ENCODE measurements at places on chromosomes 1 and 21.

- peak overlapping the region; percentile 82 for H3K27ac ChIP-seq
- DNase-seq = no peak
- peaks cover 10% of the 10 kb centered on the region for H3K36me3 ChIP-seq
- H3K4me3 ChIP-seq = peak overlapping the region; percentile 90
Measured at GRCh38 chr1:22452481-22452957, 868 bp downstream of the ZBTB40 start.

GRCh38 chr1:235124665-235125064, 4.0 kb downstream of the TOMM20 start:
- H3K27me3 ChIP-seq = no peaks in the 10 kb centered on the region
- no peak for DNase-seq
- H3K4me3 ChIP-seq = no peak overlapping the region
- H3K4me1 ChIP-seq = peaks cover 54% of the 10 kb centered on the region

- H3K4me1 ChIP-seq = no peaks in the 10 kb centered on the region
- no peak overlapping the region for H3K4me3 ChIP-seq
- peaks cover 19% of the 10 kb centered on the region for H3K27me3 ChIP-seq
- no peak overlapping the region for H3K27ac ChIP-seq
Measured at GRCh38 chr1:152505083-152505482, 5.5 kb upstream of the LCE5A start.

- DNase-seq = no peak
- no peaks in the 10 kb centered on the region for H3K27me3 ChIP-seq
- H3K4me1 ChIP-seq = no peaks in the 10 kb centered on the region
- no peak overlapping the region for H3K27ac ChIP-seq
Measured at GRCh38 chr1:60341274-60341673, 267.7 kb upstream of the C1orf87 start.

- no peak for DNase-seq
- H3K4me1 ChIP-seq = peaks cover 32% of the 10 kb centered on the region
- H3K4me3 ChIP-seq = peak within 1 kb of the TSS; percentile 96
- H3K27ac ChIP-seq = peak within 1 kb of the TSS; percentile 96
- no peaks in the 10 kb centered on the region for H3K27me3 ChIP-seq
- H3K36me3 ChIP-seq = peaks cover 23% of the 10 kb centered on the region
Measured at GRCh38 chr1:35557118-35557610, at the start of gene KIAA0319L. KIAA0319L (minus strand) TSS chr1:35557403; CDS start chr1:35554491, 2,912 bp downstream.

- no peak overlapping the region for H3K27ac ChIP-seq
- H3K27me3 ChIP-seq = peaks cover 11% of the 10 kb centered on the region
- H3K4me3 ChIP-seq = no peak overlapping the region
- DNase-seq = no peak
Measured at GRCh38 chr1:88593358-88593757, 90.7 kb upstream of the PKN2 start.

DNA sequence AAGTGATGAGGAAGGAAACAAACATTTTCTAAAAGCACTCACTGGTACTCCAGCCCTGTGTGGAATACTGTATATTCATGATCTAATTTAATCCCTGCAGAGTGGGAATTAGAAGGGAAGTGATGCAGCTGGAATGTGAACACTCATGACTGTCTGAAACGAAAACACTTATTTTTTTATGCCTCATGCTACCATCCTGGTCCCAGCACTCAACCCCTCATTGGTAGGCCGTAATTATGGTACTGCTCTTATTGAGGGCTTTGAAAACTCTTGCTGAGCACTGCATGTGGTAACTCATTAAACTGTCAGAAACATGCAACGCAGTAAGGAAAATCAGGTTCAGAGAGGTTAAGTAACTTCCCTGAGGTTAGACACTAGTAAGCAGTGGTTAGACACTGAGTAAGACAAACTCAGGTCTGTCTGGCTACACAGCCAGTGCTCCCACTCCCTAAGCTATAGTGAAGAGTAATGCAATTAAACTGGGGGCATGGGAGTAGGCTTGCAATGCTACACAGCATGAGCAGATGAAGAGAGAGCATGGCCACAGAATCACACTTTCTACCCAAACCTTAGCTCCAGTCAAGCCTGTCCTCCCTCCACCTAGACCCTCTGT, 17.3 kb upstream of the TNFSF4 start:
- H3K27me3 ChIP-seq = no peaks in the 10 kb centered on the region
- H3K27ac ChIP-seq = no peak overlapping the region
- H3K4me3 ChIP-seq = no peak overlapping the region
- peaks cover 20% of the 10 kb centered on the region for H3K4me1 ChIP-seq
- DNase-seq = no peak

- peaks cover 3% of the 10 kb centered on the region for H3K27me3 ChIP-seq
- DNase-seq = no peak
- no peaks in the 10 kb centered on the region for H3K4me1 ChIP-seq
Measured at GRCh38 chr1:228944296-228944695, 209.0 kb downstream of the RHOU start.

DNA sequence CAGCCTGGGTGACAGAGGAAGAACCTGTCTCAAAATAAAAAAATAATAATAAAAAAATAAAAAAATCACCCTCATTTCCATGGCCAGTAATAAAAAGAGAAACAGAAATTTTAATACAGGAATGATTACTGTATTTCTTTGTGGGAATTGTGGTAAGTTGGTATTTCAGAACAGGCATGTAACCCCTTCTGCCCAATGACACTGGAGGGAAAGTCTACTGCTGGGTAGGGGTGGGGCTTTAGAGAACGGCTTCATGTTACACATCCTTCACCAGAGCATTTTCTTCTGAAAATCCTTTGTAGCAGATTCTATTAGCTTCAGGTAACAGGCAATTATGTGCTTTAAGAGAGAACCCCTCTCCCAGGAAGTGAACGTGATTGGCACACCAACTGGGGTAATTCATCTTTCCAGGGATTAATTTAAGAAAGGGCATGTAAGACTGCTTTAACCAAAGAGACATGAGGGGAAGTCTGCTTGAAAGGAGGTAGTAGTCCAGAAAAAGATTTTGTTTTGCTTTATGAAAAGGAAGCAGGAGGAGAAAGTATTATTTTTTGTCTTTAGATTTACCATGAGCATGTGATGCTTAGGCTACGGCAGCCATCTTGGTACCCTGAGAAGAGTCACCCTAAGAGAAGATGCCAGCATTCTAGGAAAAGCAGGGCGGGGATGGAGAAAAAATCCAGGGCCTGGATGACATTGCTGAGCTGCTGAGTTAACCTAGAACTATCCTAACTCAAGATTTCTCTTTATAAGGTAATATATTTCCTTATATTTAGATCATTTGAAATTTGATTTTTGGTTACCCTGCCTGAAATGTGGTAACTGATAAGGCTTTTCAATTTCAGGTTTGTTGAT, 57.7 kb upstream of the DPT start:
- no peaks in the 10 kb centered on the region for H3K36me3 ChIP-seq
- peaks cover 2% of the 10 kb centered on the region for H3K27me3 ChIP-seq
- DNase-seq = no peak
- no peak overlapping the region for H3K4me3 ChIP-seq
- H3K27ac ChIP-seq = no peak overlapping the region
- H3K4me1 ChIP-seq = no peaks in the 10 kb centered on the region

DNA sequence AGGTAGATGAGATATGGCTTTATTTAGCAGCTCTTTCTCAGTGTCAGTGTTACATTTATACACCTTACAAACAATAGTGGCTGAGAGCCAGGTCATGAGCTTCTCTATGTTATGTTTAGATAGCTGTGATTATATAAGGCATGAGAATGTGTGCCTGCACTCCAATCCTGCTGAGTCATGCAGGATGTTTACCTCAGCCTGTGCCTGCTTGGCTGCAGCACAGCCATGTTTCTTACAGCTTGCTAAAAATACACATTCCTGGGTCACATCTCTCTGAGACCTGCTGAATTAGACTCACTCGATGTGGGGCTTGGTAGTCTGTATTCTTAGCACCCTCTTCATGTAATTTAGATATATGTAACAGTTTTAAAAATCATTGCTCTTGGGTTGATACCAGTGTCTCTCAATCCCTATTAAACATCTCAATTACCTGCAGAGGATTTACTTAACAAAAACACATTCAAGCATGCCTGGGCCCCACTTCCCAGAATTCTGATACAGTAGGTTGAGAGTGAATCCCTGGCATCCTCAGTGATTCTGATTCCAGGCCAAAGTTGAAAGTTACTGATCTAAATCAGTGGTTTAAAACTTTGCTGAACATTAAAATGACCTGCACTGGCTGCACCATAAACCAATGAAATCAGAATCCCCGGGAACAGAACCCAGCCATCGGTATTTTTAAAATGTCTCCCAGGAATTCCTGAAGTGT, 107.5 kb downstream of the GDAP2 start:
- no peak for DNase-seq
- no peak overlapping the region for H3K4me3 ChIP-seq
- no peaks in the 10 kb centered on the region for H3K4me1 ChIP-seq
- H3K27ac ChIP-seq = no peak overlapping the region

DNA sequence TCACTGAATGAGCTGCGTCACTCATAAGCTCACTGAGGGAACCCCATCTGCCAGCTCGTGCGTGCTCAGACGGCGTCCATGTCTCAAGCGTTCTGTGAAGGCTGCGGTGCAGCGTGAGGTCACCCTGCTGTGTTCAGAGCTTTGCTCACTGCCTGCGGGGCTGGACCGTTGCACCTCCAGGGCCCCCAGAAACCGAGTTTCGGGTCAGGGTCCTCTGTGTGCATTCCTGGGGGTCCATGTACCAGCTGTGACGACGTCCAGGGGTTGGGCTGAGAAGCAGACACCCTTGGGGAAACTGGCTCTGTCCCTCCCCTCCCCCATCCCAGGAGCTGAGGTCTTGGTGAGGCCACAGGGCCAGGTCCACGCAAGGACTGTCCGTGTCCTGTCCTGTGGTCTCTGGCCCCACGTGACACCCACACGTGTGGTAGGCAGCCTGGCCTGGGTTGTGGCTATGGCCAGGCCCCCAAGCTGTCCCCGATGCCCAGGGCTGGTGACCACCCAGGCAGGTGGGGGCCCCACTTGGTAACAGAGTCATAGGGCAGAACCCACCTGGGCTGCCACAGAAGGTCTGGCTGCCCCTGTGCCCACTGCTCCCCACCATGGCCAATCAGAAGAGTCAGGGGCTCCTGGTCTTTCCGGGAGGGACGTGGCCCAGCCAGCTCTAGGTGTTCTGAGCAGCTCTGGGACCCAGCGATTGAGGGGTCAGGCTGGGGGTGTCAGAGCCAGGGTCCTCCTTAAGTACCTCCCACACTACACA, 24.4 kb downstream of the FTCD start:
- H3K4me1 ChIP-seq = no peaks in the 10 kb centered on the region
- no peaks in the 10 kb centered on the region for H3K27me3 ChIP-seq
- no peak overlapping the region for H3K27ac ChIP-seq
- H3K36me3 ChIP-seq = no peaks in the 10 kb centered on the region
- H3K4me3 ChIP-seq = no peak overlapping the region

- DNase-seq = no peak
- no peaks in the 10 kb centered on the region for H3K36me3 ChIP-seq
- H3K27me3 ChIP-seq = peaks cover 4% of the 10 kb centered on the region
- H3K27ac ChIP-seq = no peak overlapping the region
- no peak overlapping the region for H3K4me3 ChIP-seq
Measured at GRCh38 chr21:31983120-31983519, 110.3 kb downstream of the HUNK start.

DNA sequence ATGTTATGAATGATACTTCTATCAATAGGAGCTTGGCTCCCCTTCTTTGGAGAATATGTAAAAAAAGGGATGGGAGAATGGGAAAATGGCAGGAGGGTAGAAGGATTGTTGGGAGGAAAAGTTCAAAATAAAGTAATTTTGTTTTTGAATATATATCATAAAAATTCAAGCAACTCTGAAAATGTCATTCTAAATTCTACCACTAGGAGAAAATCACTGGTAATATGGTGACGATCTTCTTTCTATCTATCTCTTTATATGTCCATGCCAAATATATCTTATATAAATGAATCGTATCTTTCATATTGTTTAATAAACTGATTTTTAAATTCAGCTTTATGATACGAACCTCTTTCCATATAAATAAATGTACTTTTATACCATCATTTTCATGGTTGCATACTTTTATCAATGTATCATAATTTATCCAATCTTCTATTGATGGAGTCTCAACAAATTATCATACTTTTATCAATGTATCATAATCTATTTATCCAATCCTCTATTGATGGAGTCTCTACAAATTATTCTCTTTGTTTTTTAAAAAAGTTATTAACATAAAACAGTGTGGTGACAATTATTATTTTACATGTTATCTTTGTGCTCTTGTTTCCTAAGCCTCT, 73.7 kb upstream of the MARK1 start:
- H3K27ac ChIP-seq = no peak overlapping the region
- no peaks in the 10 kb centered on the region for H3K36me3 ChIP-seq
- DNase-seq = no peak
- H3K4me1 ChIP-seq = no peaks in the 10 kb centered on the region
- no peak overlapping the region for H3K4me3 ChIP-seq

DNA sequence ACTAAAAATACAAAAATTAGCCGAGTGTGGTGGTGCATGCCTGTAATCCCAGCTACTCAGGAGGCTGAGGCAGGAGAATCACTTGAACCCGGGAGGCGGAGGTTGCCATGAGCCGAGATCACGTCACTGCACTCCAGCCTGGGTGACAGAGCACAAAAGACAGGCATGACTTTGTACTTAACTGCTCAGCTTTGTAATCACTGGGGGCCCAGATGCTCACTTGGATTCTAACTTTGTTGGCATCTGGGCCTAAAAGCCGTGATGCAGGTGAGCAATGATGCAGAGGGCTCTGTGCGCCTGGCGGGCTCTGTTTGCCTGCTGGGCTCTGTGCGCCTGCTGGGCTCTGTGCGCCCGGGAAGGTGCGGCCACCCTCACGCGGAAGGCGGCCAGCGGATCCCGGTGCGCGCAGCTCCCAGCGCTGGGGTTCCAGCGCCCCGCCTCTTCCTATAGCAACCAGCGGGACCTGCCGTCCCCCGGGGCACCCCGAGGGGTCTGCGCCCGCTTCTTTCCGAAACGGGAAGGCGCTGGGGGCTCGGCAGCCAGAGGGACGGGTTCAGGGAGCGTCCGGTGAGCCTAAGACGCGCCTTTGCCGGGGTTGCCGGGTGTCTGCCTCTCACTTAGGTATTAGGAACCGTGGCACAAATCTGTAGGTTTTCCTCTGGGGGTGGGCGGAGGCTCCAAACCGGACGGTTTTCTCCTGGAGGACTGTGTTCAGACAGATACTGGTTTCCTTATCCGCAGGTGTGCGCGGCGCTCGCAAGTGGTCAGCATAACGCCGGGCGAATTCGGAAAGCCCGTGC, 31.7 kb downstream of the PRMT2 start:
- no peak for DNase-seq
- H3K27ac ChIP-seq = no peak overlapping the region
- H3K36me3 ChIP-seq = peaks cover 30% of the 10 kb centered on the region
- peaks cover 11% of the 10 kb centered on the region for H3K4me1 ChIP-seq
- H3K27me3 ChIP-seq = peaks cover 31% of the 10 kb centered on the region

DNA sequence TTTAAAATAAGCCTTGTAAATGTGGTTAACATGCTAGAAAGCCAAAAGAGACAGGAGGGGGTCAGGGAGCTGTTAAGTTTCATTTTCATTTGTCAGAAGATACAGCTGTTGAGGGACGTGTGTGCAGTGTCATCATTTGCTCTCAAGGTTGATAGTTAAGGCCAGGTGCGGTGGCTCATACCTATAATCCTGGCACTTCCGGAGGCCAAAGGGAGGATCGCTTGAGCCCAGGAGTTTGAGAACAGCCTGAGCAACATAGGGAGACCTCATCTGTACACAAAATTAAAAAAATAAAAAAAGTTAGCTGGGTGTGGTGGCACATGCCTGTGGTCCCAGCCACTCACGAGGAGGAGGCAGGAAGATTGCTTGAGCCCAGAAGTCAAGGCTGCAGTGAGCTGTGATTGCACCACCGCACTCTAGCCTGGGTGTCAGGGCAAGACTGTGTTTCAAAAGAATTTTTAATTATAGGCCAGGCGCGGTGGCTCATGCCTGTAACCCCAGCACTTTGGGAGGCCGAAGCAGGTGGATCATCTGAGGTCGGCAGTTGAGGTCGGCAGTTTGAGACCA, 22.7 kb downstream of the ZBTB8OS start:
- H3K27ac ChIP-seq = peak overlapping the region; percentile 70
- peaks cover 51% of the 10 kb centered on the region for H3K36me3 ChIP-seq
- no peak overlapping the region for H3K4me3 ChIP-seq
- no peaks in the 10 kb centered on the region for H3K27me3 ChIP-seq
- DNase-seq = no peak
